ENCODE measurements at places on chromosomes 7 and 10. TPM values are rescaled to one million over a fixed set of nuclear protein-coding genes. Genes with fewer than 3 reads are reported as not detected.
A peak's percentile ranks its signal among the peaks of the same experiment; 100 is the strongest.

- peak; percentile 78 for DNase-seq
These were observed 19.9 kb downstream of the KLF6 start for GRCh38 chr10:3765146-3765545.

DNA sequence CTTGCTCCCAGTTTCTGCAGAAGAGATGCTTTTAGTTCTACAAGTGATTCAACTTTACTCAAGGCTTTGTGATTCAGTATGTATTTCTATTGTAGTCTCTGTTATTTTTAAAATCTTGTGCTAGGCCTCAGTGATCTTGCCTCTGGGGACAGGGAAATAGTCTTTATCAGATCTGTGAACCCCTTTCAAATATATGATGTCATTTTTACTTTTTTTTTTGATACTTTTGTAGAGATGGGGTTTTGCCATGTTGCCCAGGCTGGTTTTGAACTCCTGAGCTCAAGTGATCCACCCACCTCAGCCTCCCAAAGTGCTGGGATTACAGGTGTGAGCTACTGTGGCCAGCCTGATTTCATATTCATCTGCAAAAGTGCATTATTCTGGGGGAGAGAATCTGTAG is 3.4 kb downstream of the SNX10 start:
- no peak for DNase-seq

DNA sequence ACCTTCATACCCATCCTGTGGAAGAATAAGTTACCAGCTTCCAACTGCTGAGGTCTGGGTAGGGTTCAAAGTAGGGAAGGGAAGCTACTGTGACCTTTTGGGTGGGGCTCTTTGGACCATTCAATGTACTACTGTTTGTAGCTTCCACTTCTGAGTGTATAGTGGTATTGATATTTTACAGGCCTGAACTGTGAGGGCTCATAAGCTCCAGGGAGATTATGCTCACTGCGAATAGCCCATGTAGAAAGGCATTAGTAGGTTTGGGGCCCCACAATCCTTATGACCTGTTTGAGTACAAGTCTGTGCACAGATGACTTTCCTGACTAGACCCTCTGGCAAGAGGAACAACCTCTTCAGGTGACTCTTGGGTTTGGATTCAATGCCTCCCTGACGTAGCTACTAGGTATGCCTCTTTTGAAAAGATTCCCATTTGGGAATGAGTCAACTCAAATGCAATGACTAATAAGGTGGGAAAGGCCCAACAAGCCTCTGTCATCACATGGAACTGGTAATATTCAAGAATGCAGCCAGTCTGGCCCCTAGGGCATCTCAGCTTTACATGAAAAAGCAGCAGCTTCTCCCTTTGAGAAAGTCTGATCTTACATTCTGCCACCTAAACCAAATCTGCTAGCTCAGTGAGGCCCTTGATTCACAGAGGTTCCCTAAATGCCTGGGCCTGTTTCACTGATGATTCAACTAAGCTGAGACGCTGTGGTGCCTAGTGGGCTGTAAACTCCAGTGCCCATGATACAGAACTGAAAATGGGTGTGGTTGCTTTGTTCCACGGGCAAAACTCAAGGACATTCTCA is 79.8 kb downstream of the ABI1 start:
- no peak for DNase-seq

GRCh38 chr7:518630-519483 is 789 bp downstream of the PDGFA start:
- no peak for DNase-seq

DNA sequence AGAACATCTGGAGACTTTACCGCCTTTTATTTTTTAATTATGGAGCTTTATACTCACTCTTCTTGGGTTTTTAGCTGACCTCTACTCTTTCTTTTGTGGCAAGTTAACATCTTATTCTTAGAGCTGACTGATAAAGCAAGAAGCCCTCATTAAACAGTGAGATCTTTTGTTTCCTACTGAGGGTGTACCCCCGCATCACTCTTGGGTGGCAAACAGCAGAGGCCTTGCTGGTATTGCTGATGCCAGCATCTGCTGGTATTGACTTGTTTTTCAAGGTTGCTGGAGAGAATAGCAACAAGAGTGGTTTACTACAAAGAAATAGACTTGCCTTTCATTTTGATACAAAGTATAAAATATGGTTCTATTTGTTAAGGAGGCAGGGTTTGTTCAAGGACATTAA is 154.7 kb downstream of the ARID5B start:
- DNase-seq = no peak

DNA sequence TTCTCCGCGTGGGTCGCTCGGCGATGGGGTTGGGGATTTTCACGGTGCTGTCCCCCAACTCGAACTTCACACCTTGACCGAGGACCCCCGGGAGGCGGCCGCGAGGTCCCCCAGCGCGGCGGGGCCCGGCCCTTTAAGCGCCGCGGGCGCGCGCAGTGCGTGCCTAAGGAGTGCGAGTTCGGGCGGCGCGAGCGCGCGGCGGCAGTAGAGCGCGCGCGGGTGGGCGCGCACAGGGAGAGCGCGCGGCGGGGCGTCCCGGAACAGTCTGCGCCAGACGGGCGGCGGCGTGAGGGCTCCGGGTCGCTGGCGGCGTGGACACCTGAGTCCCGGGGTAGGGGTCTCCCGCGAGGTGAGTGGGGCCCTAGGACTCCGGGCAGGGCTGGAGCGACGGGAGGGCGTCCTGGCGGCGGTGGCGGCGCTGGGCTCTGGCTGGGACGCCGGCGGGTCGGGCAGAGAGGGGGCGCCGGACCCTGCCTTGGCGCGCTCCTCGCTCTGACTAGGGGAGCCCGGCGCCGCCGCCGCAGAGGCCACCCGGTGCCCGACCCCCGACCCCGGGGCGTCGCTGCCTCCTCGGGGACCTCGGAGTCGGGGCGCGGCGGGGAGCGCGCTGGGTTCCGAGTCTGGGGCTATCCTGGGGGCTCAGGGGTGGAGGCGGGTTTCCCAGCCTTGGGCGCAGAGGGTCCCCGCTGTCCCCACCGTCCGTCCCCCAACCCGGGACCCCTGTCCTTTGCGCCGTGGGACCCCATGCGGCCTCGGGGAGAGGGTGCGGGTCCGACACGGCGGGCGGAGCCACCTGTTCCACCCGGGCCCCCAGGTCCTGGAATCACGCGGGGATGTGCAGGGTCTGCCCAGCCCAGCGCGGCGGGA is at the start of gene PROSER2:
Gene PROSER2, plus strand, starts transcription at position 235 of the 867 bp plus-strand sequence. CDS start 28,722 bp downstream, outside the sequence.
- peak; percentile 14 for DNase-seq

DNA sequence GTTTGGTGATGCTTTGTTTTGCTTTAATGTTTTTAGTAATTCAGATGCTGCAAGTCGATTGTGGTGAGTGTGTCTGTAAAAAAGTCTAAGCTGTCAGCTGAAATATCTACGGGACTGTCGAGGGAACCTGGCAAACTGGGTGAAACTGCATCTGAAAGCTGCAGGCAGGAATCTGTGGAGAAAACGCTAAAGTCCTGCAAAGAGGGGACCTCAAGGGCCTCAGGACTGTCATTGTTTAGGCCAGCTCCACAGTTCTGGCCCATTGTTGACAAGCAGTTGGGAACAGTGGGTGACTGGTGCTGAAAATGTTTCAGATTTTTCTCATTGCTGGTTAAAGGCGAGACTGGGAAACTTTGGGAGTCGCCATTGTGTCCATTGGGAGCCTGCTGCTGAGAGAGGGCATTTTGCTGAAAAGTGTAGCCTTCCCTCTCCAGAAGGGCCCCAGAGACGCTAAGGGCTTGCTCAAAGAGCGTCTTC is 1.8 kb downstream of the HOXA2 start:
- no peak for DNase-seq

Gene CCDC3
- total RNA-seq = 0.15 TPM

Gene WDR86
- total RNA-seq = 4.8 TPM

All from CD4-positive, CD25-positive, alpha-beta regulatory T cell (primary cell).